ENCODE measurements at places on chromosomes 1 and 21.

DNA sequence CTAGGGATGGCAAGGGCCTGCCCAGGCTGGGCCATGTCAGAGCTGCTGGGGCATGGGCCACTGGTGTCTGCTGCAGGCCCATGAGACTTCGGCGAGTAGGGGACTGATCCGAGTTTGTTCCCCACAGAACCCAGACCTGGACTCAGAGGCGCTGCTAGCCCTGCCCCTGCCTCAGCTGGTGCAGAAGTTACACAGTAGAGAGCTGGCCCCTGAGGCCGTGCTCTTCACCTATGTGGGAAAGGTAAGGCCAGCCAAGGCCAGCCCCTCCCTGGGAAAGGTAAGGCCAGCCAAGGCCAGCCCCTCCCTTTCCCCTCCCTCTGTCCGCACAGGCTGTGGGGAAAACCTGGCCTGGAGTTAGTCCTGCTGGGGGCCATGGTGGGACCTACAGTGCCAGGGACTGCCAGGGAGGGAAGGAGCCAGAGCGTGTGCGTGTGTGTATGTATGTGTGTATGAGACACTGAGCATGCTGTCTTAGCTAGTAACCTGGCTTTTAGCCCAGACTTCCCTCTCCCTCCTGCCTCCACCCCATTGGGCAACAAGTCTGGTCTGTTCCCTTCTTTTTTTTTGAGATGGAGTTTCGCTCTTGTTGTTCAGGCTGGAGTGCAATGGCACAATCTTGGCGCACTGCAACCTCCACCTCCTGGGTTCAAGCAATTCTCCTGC lies 8.0 kb downstream of the FAAH start:
- DNase-seq: peak; percentile 82

- DNase-seq: no peak
These were observed 21.8 kb downstream of the C1orf21 start for GRCh38 chr1:184408580-184408979.

- DNase-seq: no peak
These were observed 14.4 kb upstream of the C8B start for GRCh38 chr1:56979986-56980755.

GRCh38 chr1:61109158-61109557 lies 26.8 kb downstream of the NFIA start:
- DNase-seq: no peak

GRCh38 chr1:19484338-19484797 lies 971 bp downstream of the CAPZB start:
- DNase-seq: no peak

DNA sequence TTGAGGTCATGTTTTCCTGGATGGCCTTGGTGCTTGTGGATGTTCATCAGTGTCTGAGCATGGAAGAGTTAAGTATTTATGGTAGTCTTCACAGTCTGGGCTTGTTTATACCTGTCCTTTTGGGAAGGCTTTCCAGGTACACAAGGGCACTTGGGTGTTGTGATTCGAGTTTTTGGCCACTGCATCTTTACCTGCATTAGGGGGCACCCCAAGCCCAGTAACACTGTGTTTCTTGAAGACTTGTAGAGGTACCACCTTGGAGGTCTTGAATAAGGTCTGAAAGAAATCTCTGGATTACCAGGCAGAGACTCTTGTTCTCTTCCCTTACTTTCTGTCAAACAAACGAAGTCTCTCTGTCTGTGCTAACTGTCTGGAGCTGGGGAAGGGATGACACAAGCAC lies 34.4 kb upstream of the ROR1 start:
- no peak for DNase-seq

- peak; percentile 39 for DNase-seq
These were observed 390 bp downstream of the ZFP69B start for GRCh38 chr1:40450495-40451237.

DNA sequence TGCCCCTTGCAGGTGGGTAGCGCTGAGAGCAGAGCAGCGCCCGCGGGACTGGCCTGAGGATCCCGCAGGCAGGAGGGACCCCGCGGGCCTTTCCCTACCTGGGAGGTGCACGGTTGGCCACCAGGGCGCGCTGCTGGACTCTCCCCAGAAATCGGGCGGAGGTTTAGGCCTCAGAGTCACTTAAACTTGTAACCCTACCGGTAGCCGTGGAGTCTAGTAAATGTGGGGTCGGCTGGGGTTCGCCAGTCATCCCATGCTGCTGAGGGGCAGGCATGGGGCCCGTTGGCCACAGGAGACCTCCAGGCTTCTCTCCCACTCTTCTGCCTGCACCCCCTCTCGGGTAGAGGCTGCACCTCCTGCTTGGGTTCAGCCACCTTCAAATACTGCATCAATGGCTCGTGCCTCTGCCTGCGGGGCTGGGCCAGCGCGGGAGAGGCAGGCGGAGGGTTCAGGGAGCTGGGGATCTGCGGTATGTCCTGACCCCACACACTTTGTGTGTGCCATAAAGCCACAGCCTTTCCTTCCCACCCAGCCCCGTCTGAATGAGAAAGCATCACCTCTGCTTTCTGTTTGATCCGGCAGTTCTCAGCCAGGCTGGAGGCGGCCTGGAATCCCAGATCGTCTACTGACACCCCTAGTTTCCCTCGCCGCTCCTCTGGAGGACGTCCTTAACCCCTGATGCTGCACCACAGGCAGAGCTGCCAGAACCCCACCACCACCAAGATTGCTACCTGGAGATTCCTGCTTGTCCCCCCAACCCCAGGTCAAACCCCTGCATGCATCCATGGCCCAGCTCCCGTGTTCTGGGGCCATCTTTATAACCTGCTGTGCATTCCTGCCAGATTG lies 12.3 kb upstream of the GSTM4 start:
- no peak for DNase-seq

- DNase-seq: no peak
These were observed 111.4 kb downstream of the ZP4 start for GRCh38 chr1:237779356-237779755.

- DNase-seq: no peak
These were observed 80.4 kb downstream of the KCND3 start for GRCh38 chr1:111909030-111909429.

- DNase-seq: no peak
These were observed 60.6 kb upstream of the COL6A1 start for GRCh38 chr21:45920824-45921600.

DNA sequence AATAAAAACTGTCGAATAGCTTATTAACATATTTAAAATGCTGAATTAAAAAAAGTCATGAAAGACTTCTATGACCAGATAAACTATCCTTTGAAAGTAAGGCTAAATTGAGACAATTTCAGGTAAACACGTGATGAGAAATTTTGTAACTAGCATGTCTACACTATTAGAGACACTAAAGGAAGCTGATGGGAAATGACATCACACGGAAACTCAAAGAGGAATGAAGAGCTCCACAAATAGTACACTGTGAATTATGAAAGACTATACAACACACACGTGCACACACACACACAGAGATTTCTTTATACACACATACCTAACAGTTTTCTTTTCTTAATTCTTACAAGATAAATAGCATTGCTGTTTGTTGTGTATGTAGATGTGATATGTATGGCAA lies 70.9 kb upstream of the PLA2G4A start:
- no peak for DNase-seq

DNA sequence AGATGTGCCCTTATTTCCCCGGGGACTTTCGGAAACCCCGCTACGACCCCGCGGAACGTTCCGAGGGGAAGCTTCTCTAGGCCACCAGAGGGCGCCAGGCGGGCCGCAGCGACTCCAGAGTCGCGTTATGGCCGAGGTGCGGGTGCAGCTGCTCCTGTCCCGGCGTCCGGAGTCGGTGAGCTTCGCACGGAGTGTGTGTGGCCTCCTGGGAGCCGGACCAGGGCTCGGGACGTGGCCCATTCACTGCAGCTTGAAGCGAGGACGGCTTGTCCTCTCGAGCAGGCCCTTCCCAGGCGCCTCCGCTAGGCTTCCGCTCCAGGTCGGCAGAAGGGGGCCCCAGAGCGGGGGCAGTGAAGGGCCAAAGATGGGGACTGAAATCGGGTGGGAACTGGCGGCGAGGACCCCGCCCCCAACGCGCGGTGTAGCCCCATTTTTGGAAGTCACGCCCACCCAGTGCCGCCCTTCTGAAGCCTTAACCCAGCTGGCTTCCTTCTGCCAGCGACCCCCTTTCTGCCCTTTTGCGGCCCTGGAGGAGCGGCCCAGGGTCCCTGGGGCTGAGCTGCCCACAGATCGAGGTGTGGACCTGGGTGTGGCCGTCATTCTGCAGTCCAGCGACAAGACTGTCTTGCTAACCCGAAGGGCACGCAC lies at the start of gene NUDT17:
Gene NUDT17 (plus strand): TSS at position 117 of the 648 bp plus-strand sequence. CDS start 11 bp downstream, at position 128.
- DNase-seq: no peak

GRCh38 chr1:84271441-84272151 lies 29.9 kb upstream of the SAMD13 start:
- no peak for DNase-seq

DNA sequence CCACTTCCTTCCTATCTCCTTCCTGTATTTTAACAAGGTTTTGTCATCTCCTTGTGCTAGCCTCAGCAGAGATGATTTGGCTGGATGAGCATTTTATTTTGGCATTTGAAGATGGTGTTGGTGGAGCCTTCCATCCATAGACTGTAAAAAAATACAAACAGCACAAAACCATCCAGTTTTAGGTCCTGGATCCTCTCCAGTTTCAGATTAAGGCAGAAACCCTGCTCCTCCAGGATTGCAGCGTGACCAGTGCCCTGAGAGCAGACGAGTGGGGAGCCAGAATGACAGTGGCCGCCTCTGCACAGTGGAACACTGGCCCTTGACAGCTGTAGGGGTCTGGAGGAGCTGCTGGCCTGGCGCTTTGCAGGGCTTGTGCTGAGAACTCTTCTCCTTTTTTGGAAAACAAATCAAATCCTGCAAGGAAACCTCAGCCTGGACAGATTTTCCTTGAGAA lies 72.2 kb upstream of the GADD45A start:
- no peak for DNase-seq

- no peak for DNase-seq
These were observed 26.3 kb upstream of the IER5 start for GRCh38 chr1:181061891-181062835.

- DNase-seq: no peak
These were observed 4.5 kb downstream of the E2F2 start for GRCh38 chr1:23526329-23527041.

DNA sequence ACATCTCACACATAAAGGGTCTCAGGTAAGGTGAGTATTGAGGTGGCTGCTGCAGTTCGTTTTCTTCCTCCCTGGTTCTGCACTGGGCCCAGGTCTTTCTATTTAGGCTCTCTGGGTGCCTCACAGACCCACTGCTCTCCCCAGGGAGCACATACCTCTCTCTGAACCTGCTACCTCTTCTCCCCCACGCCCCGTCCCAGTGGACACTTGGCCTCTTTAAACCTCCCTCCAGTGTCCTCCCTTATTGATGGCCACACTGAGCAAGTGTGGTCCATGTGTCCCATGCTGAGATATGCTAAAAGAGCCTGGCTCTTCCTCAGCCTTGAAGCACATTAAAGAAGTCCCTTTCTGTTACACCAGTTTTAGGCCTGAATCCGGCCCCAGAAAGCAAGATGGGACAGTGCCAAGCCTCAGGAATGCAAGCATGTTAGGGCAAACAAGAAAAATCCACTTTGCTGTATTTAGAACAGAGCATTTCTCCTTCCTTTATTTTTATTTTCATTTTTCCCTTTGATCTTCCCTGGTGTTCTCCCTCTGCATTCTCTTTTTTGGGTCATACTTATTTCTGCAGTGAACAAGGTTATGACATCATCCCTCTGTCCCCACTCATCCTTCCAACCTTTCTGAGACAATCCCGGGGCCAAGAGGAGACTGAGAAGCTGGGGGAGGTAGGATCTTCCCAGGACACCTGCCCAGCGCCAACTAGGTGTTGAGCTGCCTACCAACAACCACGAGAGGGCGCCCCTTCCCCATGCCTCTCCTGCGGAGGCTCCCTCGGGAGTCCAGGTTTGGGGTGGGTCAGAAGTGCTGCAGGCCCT lies 5.0 kb upstream of the CHI3L2 start:
- DNase-seq: no peak

DNA sequence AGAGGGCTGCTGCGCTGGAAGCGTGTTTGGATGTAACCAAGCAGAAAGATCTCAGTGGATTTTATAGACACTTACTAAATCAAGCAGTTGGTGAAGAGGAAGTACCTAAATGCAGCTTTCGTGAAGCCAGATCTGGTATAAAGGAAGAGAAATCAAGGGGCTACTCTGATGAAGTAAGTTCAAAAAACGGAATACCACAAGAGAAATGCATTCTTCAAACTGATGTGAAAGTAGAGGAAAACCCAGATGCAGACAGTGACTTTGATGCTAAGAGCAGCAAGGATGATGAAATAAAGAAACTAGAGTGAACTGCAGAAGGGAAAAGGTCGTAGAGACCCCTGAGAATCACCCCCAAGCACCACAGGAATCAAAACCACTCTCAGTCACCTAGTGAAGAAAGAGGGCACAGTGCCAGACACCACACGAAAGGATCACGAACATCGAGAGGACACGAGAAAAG lies 40.8 kb upstream of the NEXN start:
- DNase-seq: no peak

- no peak for DNase-seq
These were observed 42.1 kb downstream of the KIF1B start for GRCh38 chr1:10252508-10252907.

DNA sequence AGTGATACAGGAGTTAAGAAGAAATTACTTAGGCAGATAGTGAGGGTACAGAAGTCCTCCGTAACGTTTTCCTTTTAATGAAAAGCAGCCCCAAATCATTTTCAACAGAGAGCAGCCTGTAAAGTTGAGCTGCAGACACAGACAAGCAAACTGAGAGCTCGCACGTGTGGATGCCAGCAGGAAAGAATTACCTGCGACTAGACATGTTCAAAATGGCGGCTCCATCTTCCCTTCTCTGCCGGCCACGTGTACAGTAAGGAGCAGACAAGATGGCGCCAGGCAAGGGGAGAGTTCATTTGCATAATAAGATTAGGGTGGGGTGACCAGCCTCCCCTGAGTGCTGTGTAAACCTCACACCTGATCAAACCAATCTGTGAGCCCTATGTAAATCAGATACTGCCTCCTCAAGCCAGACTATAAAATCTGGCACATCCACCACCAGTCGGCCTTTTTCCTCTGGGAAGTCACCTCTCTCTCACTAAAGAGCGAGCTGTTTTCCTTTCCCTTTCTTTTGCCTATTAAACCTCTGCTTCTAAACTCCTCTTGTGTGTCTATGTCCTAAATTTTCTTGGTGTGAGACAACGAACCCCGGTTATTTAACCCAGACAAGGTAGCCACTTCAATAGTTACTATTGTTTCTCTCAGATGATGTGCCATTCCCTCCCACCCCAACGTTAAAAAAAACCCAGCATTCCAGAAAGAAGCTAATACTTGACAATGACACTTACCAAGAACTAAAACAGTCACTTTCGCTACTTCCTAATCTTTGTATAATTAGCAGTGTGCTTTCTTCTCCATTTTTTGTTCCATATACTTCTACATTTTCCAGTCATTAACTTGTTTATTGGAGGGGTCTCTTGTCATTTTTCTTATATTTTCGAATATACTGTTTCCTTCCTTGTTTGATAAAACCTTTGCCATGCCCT lies 27.4 kb downstream of the DUSP10 start:
- no peak for DNase-seq
